Spinal cord (tissue), 10 donors: ENCODE measurements at places on chromosomes 4 and X. TPM values are rescaled to one million over a fixed set of nuclear protein-coding genes. Genes with fewer than 3 reads are reported as not detected.
A peak's percentile ranks its signal among the peaks of the same experiment; 100 is the strongest.

DNA sequence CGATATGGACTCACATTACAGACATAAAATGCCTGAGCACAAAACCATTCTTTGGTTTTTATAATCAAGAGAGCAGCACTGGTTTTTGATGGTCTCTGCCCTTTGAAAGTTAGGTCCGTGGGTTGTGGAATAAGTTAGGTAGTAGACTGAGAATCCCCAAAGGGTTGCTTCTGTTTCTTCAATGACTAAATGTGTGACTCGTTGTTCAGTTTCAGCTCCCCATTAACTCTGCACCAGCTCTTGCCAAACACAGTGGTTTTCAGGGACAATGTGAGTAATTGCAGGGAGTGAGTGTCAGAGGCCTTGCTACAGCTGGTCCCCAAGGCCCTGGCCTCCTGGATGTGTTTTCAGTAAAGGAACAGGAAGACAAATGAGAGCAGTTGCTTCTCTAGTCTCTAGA, 24.8 kb downstream of the SMIM20 start:
- no peak for DNase-seq

GRCh38 chrX:22575161-22575845, 302.6 kb downstream of the CBLL2 start:
- no peak for DNase-seq

DNA sequence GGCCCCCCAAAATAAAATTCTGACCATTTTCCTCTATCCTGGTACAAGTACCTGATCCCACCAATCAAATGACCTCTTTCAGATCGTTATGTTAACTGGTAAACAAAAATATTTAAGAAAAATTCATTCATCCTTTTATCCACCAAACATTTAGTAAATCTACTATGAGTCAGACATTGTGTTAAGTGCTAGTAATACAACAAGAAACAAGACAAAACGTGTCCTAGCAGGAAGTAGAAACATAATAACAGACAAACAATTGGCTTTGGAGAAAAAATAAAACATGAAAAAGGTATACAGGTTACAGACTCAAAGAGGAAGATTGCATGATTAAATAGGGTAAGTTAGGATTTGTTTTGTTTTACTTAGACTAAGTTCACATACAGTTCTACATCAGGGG, 43.7 kb downstream of the ANTXR2 start:
- DNase-seq: no peak

GRCh38 chr4:75633846-75634245, 3.5 kb upstream of the CDKL2 start:
- DNase-seq: no peak

GRCh38 chr4:12319765-12320164, 891.1 kb upstream of the HS3ST1 start:
- DNase-seq: no peak

- DNase-seq: peak; percentile 83
Observed at GRCh38 chrX:13888284-13888683, 71.4 kb upstream of the GPM6B start.

DNA sequence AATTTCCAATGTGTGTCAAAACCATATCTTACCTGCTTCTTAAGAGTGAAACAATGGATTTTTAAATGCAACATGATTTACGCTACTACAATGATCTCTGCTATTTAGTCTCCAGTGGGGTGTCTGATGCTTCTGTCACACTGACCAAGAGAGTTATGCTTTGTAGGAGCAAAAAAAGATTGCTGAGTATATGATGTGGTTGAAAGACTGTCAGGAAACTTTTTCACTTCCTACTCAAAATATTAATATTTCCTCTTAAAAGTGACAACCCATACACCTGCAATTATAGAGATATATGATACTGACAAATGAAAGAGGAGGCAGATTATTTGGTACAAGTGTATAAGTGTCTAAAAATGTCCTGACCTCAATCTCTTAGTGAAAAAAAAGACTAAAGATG, 105.2 kb upstream of the BMP3 start:
- no peak for DNase-seq

DNA sequence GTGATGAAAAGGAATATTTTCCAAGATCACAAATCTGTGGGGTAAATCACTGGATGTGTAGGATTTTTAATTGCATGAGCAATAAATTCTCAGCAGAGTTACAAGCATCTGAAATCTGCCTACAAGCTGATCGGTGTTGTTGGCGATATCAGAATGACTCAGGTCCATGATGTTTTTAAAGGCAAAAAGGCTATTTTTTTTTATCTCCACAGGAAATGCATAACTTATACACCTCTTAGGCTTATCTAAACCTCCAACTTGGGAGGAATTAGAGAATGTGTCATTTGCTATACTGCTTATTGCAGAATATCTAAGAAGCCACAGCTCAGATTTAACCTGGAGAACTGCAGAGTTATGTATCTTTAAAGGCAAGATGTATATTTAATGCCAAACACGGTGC, 61.6 kb downstream of the KIT start:
- no peak for DNase-seq

HSFX4 gene
- total RNA-seq: not detected

VCX2 gene
- total RNA-seq: not detected

TLR1 gene
- 32.2 TPM for total RNA-seq

MUC7 gene
- not detected for total RNA-seq

ATP1B4 gene
- total RNA-seq: 0.11 TPM
